ENCODE measurements at places on chromosomes 2 and 18. TPM values are rescaled to one million over a fixed set of nuclear protein-coding genes. Genes with fewer than 3 reads are reported as not detected.

GALR1 gene
- total RNA-seq: not detected

IDH1 gene
- 73.0 TPM for total RNA-seq

PKDCC gene
- 23.8 TPM for total RNA-seq

FBXO36 gene
- 0.87 TPM for total RNA-seq

CD28 gene
- not detected for total RNA-seq

PTPRN gene
- 1.0 TPM for total RNA-seq
